ENCODE measurements at places on chromosomes 6 and 20. TPM values are rescaled to one million over a fixed set of nuclear protein-coding genes. Genes with fewer than 3 reads are reported as not detected.

The MLN gene
- total RNA-seq, result not detected

The CRISP2 gene
- total RNA-seq, result not detected

The STMN3 gene
- 17.3 TPM for total RNA-seq

The CCN5 gene
- not detected for total RNA-seq

DNA sequence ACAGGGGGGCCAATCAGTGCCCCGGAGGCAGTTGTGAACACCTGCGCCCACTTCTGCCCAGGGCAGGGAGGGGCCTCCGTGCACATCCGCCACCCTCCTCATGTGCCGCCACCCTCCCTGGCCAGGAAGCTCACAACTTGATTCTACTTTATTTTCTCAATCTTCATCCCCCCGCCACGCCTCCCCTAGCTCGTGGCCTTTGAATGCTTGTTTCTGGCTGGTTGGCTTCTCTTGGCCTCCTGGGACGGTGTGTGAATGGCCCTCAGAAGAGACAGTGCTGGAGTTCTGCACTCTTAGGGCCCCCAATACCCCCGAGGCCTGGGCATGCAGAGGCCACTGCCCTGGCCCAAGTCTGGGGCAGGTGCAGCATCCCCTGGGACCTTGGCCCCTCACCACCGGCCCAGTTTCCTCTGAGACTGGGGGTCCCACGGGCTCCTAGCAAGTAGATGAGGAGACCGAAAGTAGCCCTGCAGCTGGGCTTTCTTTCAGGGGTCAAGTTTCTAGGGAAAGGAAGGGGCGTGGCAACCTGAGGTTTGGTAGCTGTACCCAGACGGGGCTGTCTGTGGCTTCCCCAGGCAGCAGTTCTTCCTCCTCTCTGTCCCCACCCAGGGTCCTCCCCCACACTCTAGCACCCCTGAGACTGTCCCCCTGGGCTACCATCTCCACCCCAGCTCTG, 1.3 kb downstream of the RGS19 start:
- peaks cover 3% of the 10 kb centered on the region for H3K36me3 ChIP-seq
- peaks cover 21% of the 10 kb centered on the region for H3K4me1 ChIP-seq
- H3K4me3 ChIP-seq, result peak overlapping the region; percentile 90

DNA sequence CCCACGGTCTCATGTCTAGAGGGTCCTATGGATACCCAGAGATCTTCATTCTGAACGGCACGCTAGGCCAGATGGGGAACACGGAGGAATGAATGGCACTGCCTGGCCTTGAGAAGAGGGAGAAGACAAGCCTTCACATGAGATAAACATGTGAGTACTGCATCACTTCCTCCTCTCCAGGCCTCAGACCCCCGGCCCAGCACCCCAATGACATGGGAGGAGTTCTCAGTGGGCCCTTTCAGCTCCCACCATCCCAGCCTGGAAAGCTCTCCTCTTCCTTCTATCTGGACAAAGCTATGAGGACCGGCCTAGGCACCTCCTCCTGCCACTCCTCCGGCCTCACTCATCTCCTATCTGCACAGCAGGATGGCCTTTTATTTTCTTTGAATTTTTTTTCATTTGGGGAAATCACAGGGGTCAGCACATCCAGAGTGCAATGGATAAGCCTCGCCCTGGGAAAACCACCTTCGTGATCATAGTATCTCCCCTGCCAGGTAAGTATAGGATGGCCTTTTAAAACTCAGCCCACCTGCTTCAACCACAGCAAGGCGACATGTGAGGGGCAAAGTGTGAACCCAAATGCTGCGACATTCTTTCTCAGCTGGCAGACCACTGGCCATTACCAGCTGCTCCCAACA, 39.2 kb upstream of the CDKN1A start:
- H3K4me3 ChIP-seq, result no peak overlapping the region
- no peaks in the 10 kb centered on the region for H3K27me3 ChIP-seq
- DNase-seq, result no peak
- no peak overlapping the region for H3K27ac ChIP-seq
- no peaks in the 10 kb centered on the region for H3K4me1 ChIP-seq

- no peak for DNase-seq
- H3K27ac ChIP-seq, result no peak overlapping the region
Measured at GRCh38 chr20:62760471-62760855, 35.8 kb upstream of the MRGBP start.

DNA sequence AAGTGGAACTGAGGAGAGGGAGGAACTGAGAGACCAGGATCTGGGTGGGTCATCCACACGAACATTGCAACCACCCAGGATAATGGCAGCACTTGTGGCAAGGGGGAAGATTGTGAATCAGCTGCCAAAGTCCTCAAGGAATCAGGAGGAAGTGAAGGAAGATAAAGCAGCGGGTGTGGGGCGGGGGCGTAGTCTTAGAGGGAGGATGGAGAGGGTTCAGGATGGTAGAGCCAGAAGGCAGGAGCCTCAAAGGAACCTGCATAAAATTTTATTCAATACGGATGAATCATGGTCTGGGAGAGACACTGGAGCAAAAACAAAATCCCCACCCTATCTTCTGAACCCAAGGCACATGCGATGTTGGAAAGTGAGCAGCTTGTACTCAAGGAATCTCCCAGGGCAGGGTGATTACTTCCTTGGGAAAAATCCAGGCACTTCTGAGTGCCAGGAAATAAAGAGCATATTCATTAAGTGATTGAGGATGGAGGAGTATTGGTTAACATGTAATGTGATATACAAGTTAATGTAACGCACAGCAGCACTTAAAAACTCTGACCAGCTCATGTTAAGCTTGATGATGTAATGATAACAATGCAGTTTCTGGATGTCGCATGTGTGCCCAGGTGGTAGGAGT, 82.0 kb upstream of the B3GAT2 start:
- no peak overlapping the region for H3K27ac ChIP-seq
- H3K4me1 ChIP-seq, result no peaks in the 10 kb centered on the region
- no peak for DNase-seq
- peaks cover 2% of the 10 kb centered on the region for H3K27me3 ChIP-seq

- no peaks in the 10 kb centered on the region for H3K27me3 ChIP-seq
- peaks cover 19% of the 10 kb centered on the region for H3K4me1 ChIP-seq
- H3K36me3 ChIP-seq, result peaks cover 22% of the 10 kb centered on the region
- H3K27ac ChIP-seq, result peak overlapping the region; percentile 98
- no peak for DNase-seq
Measured at GRCh38 chr20:50193199-50193835, 2.7 kb downstream of the CEBPB start.

DNA sequence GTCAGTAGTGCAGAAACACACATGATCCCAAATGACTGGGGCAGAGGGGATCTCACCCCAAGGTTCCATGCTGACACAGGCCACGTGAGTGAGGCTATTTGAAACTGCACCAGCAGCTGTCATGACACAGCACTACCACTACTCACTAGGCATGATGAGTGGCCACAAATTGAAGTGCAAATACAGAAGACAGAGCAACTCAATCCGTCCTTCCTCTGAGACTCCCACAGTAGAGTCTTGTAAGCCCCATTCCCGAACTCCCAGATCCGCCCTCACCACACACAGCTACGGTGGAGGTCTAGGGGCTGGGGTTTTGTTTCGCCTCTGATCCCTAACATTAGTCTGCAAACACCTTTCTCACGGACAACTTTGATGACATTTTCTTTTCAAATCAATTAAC, 113.3 kb upstream of the NUP153 start:
- no peak for DNase-seq
- no peak overlapping the region for H3K4me3 ChIP-seq
- no peaks in the 10 kb centered on the region for H3K36me3 ChIP-seq

DNA sequence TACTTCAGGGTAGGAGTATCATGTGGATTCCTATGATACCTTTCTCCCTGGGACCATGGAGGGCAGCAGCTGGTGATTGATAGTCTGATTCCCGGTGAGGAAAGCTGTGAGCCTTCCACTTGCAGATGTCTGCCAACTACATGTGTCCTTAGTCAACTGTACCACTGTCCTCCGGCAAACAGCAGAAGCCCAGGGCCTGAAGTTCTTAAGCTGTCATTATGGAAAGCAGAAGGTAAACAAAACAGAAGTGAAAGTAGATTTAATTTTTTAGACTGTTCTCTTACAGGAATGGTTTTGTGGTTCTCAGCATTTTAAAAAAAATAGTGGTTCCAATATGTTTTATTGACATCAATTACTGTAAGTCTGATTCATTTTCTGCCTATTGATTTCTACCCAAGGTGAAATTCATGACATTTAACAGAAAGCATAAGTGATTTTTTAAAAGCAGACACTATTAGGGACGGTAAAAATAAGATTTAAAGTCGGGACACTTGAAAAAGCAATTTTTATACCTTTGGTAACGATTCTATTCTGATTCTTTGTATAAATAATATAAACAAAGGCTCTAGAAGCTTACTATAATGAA, 36.6 kb downstream of the PTPN1 start:
- peak overlapping the region; percentile 80 for H3K27ac ChIP-seq
- H3K4me3 ChIP-seq, result peak overlapping the region; percentile 73
- H3K27me3 ChIP-seq, result no peaks in the 10 kb centered on the region
- H3K4me1 ChIP-seq, result peaks cover 67% of the 10 kb centered on the region

DNA sequence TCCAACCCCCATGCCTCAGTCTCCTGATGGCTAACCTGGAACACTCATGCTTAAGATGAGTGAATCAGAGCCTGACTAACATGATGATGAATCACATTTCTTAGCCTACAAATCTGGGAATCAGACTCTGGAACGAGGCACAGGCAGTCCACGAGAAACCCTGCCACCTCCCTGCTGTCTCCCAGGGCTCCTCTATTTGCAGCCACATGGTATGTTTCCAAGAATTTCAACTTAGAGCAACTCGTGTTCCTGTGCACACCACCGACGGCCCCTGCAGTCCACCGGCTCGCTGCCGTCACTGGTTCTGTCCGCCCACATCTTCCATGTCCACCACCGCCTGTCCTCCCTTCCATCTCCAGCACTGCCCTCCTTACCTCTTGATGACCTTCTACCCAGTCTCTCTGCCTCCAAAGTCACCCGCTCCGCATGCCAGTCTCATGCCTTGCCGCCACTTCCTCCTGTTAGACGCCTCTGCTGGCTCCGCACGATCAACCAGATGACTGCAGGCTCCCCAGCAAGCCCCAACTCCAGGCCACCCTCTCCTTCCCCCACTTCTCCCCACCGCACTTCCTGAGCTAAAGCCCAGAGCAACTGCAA, 87.6 kb downstream of the AGPAT4 start:
- H3K4me1 ChIP-seq, result no peaks in the 10 kb centered on the region
- no peak overlapping the region for H3K27ac ChIP-seq
- no peak for DNase-seq
- no peak overlapping the region for H3K4me3 ChIP-seq

GRCh38 chr6:116251568-116252384, 2.1 kb downstream of the TSPYL4 start:
- peaks cover 10% of the 10 kb centered on the region for H3K4me1 ChIP-seq
- H3K27ac ChIP-seq, result no peak overlapping the region
- H3K27me3 ChIP-seq, result no peaks in the 10 kb centered on the region
- no peak overlapping the region for H3K4me3 ChIP-seq
- DNase-seq, result no peak
- peaks cover 9% of the 10 kb centered on the region for H3K36me3 ChIP-seq

GRCh38 chr6:7053125-7053774, 54.5 kb upstream of the RREB1 start:
- no peak overlapping the region for H3K27ac ChIP-seq
- no peaks in the 10 kb centered on the region for H3K36me3 ChIP-seq
- peaks cover 12% of the 10 kb centered on the region for H3K4me1 ChIP-seq
- peaks cover 10% of the 10 kb centered on the region for H3K27me3 ChIP-seq
- peak overlapping the region; percentile 3 for H3K4me3 ChIP-seq

DNA sequence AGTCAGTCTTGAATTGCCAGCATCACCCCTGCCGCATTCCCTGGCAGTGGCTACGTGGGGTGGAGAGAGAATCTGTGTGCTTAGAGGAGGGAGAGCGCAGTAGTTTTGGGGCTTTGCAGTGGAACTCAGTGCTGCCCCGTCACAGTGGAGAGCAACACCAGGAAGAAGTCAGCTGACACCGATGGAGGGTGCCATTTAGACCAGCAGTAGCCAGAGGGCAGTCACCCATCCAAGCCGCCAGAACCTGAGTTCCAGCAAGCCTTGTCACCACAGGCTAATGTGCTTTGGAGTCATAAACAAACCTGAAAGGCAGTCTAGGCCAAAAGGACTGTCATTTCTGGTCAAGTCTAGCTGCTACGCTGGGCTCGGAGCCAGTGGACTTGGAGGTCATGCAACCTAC, 22.0 kb upstream of the PERP start:
- H3K27me3 ChIP-seq, result peaks cover 5% of the 10 kb centered on the region
- H3K4me1 ChIP-seq, result no peaks in the 10 kb centered on the region
- H3K27ac ChIP-seq, result no peak overlapping the region
- H3K4me3 ChIP-seq, result no peak overlapping the region

DNA sequence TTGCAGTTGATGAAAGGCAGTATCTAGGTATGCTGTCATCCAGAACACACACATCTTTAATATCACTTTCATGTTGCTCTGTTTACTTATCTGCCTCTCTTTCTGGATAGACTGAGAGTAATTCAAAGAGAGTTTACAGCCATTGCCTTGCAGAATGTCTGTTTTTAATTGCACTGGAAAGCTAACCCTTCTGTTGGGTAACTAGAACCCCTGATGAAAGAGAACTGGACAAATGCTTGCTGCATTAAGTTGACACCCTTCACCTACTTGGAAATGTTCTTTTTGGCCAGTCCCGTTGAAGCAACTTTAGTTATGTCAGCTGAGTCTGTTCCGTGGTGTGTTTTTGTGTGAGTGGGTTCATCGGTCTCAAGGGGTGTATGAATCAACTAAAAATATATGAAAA, 383.8 kb upstream of the CITED2 start:
- H3K4me3 ChIP-seq, result no peak overlapping the region
- no peak for DNase-seq
- peaks cover 4% of the 10 kb centered on the region for H3K27me3 ChIP-seq
- H3K4me1 ChIP-seq, result no peaks in the 10 kb centered on the region

DNA sequence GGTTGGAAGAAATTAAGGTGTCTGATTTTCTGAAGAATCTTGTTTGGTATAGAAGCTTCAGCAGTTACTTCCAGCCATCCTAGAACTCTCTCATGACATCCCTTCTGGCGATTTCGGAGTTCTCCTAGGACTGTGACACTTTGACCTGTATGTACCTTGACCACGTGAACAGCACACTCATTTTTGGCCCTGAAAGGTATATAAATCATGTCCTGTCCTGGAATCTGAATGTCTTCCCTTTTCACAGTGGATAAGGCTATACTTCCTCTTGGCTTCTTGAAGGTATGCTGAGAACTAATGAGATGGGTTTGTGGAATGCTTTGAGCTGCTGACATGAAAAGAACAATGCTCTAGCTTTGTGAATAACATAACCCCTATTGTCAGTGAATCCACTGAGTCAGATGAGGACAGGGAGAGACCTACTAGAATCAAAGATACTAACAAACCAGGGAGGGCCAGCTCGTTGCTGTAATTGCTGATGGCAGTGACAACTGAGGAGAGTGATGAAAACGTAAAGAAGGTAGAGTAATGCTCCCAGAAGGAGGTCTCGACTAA, 6.0 kb upstream of the ZDHHC14 start:
- DNase-seq, result no peak
- H3K27me3 ChIP-seq, result peaks cover 9% of the 10 kb centered on the region
- H3K4me1 ChIP-seq, result peaks cover 21% of the 10 kb centered on the region
- no peak overlapping the region for H3K4me3 ChIP-seq
- no peak overlapping the region for H3K27ac ChIP-seq
- no peaks in the 10 kb centered on the region for H3K36me3 ChIP-seq

- peaks cover 5% of the 10 kb centered on the region for H3K27me3 ChIP-seq
- no peak for DNase-seq
- no peak overlapping the region for H3K4me3 ChIP-seq
- no peaks in the 10 kb centered on the region for H3K36me3 ChIP-seq
- H3K27ac ChIP-seq, result no peak overlapping the region
- no peaks in the 10 kb centered on the region for H3K4me1 ChIP-seq
Measured at GRCh38 chr6:44475417-44475778, 87.9 kb downstream of the CDC5L start.

- no peak overlapping the region for H3K27ac ChIP-seq
- no peak overlapping the region for H3K4me3 ChIP-seq
- DNase-seq, result no peak
Measured at GRCh38 chr6:39821742-39822532, 29.8 kb downstream of the DAAM2 start.

- no peaks in the 10 kb centered on the region for H3K36me3 ChIP-seq
- DNase-seq, result no peak
Measured at GRCh38 chr20:63814891-63815614, 16.0 kb downstream of the ZBTB46 start.

Measured in activated CD4-positive, alpha-beta memory T cell treated with anti-CD3 and anti-CD28 coated beads for 36 hours (primary cell).